ENCODE measurements at places on chromosomes 4 and X.
A peak's percentile ranks its signal among the peaks of the same experiment; 100 is the strongest.

DNA sequence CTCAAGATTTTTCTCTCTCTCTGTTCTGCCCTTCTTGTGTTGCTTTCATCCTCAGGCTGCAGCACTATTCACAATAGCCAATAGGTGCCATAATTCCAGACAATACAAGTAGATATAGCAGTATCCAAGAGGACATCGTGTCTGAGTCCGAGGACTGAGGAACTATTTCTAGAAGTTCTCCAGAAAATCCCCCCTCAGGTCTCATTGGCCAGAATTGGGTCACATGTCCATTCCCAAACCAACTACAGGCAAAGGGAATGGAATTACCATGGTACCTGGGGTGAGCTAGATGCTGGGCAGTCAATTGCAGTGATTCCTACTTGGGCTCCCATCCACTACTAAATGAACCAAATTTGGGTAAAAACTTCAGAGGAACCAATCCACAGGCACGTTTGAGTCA, 301.9 kb upstream of the RASGEF1B start:
- DNase-seq, result no peak

GRCh38 chr4:55530691-55531090, 16.0 kb downstream of the CLOCK start:
- DNase-seq, result no peak

DNA sequence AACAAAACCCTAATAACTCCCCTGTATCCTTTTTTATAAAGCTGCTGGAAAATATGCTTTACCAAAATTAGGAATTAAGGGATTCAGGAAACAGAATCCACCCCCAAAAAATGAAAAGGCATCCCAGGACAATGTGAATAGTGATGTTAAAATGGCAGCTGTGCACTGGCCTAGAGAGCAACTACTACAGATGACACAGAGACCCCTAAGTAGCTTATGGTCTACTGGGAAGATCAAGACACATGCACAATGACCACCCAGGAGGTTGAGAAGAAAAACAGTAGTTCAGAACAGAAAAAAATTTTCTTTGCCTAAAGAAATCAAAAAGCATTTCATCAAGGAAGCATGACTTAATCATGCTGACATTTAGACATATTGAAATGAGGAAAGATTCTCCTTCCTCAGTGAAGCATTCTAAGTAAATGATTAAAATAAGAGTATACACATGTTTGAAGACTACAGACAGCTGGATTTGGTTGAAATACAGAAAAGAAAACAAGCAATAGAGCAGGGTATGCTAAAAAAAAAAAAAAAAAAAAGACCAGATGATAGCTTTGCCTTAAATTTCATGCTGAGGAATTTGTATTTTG, 117.3 kb downstream of the WDFY3 start:
- no peak for DNase-seq

DNA sequence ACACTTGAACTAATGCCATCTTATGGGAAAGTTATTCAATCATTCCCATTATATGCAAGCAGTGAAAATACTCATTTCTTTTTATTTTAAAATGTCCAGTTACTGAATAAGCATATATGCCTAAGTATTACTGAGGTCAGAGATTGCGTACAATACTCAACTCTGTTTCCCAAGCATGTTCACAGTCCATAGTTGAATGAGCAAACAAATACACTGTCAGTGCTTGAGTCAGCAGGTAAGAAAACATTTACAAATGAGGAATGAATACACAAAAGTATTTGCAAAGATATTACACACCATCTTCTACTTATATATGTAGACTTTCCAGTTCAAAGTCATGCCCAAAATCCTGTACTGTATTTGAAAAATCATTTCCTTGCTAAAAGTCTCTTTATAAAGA, 74.1 kb downstream of the TSPAN5 start:
- DNase-seq, result no peak

GRCh38 chr4:73445383-73446335, 9.6 kb downstream of the AFP start:
- DNase-seq, result no peak

GRCh38 chr4:87716371-87717265, 66.5 kb downstream of the DMP1 start:
- DNase-seq, result no peak

DNA sequence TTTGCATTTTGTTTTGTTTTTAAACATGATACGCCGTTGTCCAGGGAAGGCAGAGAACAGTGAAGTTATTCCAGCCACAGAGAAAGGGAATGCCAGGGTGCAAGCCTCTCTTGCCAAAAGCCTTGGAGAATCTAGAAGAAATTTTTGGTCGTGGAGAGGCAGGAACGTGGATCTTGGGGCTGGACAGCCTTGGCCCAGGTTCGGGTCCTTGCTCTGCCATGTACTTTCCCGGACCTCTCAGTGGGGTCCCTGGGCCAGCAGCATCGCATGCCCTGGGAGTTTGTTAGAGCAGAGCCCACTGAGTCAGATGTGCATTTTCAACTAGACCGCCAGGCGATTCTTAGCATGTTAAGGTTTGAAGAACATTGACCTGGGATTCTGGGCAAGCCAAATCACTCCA, 18.6 kb downstream of the FAM9A start:
- DNase-seq, result no peak

GRCh38 chr4:177177541-177178081, 132.1 kb upstream of the NEIL3 start:
- DNase-seq, result no peak

DNA sequence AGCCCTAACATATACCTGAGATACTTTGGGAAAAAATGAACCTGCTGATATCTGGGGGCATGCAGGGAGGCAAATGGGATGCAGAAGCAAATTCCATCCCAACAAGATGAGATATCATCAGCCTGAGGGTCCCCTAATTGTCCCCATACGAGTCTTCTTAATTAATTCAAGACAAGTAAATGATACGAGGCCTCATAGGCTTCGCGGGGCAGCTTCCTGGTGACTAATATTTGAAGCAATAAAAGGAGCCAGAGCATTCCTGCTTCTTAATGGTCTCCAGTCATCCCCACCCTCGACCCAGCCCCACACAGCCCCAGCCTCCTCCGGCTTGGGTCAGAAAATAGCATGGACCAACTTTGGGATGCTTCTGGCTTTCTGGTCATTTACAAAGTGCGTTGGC, 99.6 kb upstream of the MSX1 start:
- no peak for DNase-seq

GRCh38 chr4:157271166-157271869, 50.8 kb downstream of the GRIA2 start:
- no peak for DNase-seq

DNA sequence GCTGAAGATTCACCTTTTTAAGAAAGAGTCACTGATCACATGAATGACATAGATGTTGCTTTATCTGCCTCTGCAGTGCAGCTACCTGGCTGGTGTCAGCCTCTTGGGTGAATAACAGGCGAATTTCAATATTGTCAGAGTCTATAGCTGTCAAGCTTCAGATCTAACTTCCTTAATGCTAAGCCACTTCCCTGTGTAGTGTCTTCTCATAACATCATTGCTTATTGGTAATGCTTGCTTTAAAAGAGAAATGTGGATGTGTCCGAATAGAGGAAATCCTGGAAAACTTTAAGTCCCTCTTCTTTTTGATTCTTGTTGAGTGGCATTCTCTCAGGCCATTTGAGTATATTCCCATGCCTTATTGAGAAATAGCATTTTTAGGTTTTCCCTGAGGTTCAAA, 7.3 kb upstream of the IGFBP7 start:
- DNase-seq, result no peak

DNA sequence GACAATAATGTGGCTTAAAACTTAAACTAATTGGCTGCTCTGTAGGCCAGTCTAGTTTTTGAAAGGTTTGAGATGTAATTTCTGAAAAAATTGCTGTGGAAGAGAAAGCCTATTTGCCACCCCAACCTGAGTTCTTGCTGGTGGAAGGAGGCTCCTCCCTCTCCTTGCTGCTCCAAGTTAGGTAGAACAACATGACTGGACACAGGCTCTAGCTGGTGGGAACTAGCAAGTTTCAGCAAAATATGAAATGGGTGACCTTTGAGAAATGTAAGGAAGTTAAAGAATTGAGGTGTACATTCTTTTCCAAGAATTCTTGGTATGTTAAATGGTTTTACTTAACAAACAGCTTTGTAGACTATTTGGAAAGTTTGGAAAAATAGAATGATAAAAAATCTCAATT, 8.0 kb downstream of the RPL34 start:
- DNase-seq, result no peak

DNA sequence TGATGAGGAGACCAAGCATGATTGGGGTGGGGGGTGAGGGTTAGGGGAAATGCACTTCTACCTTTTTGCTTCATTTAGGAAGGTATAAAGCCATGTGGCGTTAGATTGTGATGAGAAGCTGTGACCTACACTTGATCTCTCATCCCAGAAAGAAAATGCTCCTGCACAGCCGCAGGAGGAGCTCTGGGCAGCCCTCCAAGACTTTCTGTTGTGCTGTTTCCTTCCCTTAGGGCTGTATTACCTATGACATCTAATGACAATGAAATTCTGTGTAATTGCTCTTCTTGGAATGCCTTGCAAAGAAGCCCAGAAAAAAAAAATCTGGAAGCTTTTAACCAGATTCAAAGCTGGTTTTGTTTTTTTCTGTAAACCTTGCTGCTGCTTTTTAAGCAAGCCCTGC, 13.4 kb downstream of the PRPS2 start:
- no peak for DNase-seq

DNA sequence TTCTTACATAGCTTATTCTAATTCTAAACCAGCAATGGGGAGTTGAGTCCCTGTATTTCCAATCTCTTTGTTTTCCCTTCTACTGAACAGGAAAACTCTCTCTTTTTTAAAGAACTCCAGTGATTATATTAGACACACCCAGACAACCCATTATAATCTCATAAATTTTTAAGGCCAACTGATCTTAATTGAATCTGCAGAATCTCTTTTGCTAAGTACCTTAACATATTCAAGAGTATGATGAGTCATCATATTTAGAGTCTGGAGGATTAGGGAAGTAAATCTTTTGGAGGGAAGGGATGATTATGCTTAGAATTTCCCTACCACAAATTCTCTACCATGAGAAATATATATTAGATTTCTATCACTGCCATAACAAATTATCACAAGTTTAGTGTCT, 705.1 kb downstream of the CENPC start:
- no peak for DNase-seq

DNA sequence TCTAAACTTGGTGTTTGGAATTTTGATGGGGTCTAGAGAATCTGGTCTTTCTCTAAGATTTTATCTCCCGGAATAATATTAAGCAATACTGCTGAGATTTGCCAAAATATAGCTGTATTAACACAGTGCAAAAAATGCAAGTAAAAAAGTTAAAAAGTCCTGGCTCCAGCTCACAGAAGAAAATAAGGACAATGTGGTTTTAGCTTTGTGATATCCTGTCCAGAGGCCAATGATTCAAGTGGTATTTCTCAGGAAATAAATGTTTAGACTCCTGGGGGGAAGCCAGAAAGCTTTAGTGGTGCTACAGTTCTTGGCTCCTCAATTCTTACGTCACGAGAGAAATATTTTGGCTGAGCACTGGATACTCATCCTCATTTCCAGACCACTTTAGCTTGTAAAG, 40.9 kb upstream of the IL13RA2 start:
- DNase-seq, result no peak

DNA sequence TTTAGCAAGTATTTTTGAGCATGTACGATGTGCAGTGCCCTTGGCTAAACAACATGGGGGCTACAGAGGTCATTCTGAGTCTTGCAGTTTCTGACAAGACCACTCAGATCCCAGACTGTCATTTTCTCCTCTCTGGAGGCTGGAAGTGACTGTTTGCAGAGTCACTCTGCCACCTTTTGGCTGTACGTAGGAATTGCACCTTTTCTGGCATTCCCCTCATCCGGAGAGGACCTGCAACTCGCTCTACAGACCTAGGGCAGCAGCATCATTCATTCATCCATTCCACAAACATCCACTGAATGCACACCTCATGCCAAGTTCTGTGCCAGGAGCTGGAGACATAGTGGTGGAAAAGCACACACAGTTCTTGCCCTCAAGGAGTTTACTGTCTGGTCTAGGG, 160.4 kb upstream of the GPR101 start:
- DNase-seq, result peak; percentile 6

GRCh38 chr4:101791182-101791558, 640 bp downstream of the BANK1 start:
- DNase-seq, result peak; percentile 24

DNA sequence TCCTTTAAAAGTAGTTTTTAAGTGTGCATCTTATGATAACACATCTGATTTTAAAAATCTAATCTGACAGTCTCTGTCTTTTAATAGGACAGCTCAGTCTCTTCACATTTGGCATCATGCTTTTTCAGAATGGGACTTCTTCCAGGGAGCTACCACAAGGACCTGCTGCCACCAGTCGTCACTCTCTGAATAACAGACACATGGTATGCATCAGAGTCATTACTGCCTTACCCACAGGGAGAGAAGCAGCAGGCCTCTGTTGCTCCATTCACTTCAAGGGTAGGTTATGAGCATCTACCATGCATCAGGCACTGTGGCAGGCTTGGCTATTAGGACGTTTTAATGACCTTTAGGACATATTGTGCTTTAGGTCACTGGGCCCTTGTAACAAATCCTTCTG, 50.0 kb upstream of the AFAP1 start:
- DNase-seq, result no peak

GRCh38 chr4:113976741-113977525, 2.5 kb downstream of the ARSJ start:
- DNase-seq, result no peak

DNA sequence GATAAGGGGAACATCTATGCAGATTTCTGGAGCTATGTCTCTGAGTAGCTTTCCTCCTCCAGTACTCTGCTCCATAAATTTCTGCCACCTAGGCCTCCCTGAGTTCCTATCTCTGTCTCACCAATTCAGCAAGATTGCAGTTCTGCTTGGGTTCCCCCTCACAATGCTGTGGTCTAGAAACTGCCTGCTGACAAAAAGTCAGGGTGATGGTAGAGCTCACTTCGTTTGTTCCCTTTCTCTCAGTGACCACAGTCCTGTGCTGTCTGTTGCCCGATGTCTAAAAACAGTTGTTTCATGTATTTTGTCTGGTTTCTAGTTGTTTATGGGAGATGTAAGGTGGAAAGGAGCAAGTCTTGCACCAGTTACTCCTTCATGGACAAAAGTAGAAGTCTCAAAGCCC, 41.1 kb downstream of the AMMECR1 start:
- DNase-seq, result peak; percentile 6

GRCh38 chrX:39176105-39176504, 374.8 kb downstream of the MID1IP1 start:
- no peak for DNase-seq

DNA sequence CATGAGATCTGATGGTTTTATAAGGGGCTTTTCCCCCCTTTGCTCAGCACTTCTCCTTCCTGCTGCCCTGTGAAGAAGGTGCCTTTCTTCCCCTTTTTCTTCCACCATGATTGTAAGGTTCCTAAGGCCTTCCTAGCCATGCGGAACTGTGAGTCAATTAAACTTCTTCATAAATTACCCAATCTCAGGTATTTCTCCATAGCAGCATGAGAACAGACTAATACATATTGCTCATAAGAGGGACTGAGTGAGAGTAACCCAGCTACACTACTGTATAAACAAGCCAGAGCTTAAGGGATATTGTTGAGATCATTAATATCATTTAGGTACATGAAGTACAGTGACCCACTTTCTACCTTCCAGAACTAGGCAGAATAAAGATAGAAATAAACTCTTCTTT, 102.9 kb downstream of the TEX13A start:
- no peak for DNase-seq

GRCh38 chr4:169665046-169665737, 44.8 kb downstream of the CLCN3 start:
- DNase-seq, result no peak
